ENCODE measurements at places on chromosomes 5 and 9. TPM values are rescaled to one million over a fixed set of nuclear protein-coding genes. Genes with fewer than 3 reads are reported as not detected.

DNA sequence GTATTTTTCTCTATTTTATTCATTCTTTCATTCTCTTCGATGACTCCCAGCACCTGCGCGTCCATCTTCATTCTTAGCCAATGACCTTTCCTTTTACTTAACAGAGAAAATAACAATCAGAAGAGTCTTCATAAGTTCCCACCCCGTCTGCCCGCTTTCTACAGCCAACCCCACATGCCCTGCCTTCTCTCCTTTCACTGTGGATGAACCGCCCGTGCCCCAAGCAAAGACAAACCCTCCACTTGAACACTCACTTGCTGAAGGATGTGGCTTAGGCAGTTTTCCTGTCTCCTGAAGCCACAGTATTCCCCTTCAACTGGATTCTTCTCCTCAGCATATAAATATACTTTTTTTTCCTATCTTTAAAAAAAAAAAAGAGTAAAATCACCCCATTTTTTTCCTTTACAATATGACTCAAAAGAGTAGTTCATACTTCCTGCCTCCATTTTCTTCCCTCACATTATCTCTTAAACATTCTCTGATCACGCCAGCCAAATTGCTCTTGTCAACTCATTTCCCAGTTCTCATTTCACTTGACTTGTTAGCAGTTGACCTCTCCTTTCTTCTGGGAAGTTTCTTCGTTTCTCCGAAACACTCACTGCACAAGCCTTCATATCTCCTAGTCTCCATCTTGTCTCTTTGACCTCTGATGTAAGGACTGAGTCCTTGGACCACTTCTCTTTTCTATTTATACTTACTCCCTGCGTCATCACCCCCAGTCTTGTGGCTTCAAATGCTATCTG, 11.1 kb downstream of the NIPSNAP3B start:
- no peaks in the 10 kb centered on the region for H3K27me3 ChIP-seq
- no peak overlapping the region for H3K4me3 ChIP-seq
- peaks cover 6% of the 10 kb centered on the region for H3K4me1 ChIP-seq
- no peaks in the 10 kb centered on the region for H3K36me3 ChIP-seq
- H3K27ac ChIP-seq = no peak overlapping the region

DNA sequence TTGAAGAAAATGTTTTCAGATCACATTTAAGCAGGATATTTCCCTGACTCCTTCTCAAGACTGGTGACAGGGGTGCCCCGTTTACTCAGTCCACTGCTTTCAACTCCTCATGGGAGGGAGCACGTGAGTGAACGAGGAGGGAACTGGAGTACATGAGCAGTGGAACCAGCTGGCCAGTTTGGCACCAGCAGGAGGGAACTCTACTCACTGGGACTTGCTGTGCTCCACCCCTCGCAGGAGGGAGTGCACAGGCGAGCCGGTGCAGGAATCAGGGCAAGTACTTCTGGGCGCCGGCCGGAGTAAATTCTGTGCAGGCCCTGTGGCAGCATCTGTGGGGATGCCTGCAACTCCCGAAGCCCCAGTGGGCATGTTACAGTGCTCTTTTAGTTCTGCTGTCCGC, 1941.1 kb upstream of the C9orf72 start:
- no peaks in the 10 kb centered on the region for H3K4me1 ChIP-seq
- H3K4me3 ChIP-seq = no peak overlapping the region
- H3K27me3 ChIP-seq = no peaks in the 10 kb centered on the region
- H3K27ac ChIP-seq = no peak overlapping the region
- no peak for DNase-seq

DNA sequence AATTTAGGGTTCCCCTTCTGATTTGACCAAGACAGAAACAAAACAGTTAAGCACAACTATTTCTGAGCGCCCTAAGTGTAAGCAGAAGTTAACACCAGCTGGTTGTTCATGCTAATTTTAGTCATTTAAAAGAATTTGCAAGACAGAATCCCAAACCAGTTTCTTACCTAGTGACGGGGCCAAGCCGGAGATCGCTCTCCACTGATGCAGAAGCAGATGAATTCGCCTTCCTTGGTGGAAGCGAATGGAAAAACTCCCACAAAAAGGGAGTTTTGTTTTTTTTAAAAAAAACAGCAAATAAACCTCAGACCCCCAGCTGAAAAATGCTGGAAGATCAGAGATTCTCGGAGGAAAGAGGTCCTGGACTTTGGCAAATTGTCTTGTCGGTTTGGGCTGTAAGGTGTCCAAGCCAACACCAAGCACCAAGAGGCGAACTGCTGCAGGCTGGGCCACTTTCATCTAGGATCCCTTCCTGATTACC, 47.4 kb upstream of the GLDC start:
- no peak for DNase-seq
- H3K36me3 ChIP-seq = no peaks in the 10 kb centered on the region
- no peaks in the 10 kb centered on the region for H3K4me1 ChIP-seq
- H3K27ac ChIP-seq = no peak overlapping the region
- no peaks in the 10 kb centered on the region for H3K27me3 ChIP-seq

DNA sequence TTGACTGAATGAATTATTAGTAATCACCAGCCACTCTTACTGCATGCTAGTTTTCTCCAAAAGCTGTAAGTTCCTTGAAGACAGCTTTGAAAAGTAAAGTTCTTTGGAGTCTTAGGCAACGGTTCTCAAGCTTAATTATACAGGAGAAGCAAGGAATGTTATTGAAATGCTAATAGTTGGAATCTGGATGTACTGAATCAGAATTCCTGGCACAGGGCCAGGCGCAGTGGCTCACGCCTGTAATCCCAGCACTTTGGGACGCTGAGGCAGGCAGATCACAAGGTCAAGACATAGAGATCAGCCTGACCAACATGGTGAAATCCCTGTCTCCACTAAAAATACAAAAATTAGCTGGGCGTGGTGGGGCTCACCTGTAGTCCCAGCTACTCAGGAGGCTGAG, 33.4 kb downstream of the GRIA1 start:
- no peak overlapping the region for H3K4me3 ChIP-seq
- no peaks in the 10 kb centered on the region for H3K36me3 ChIP-seq
- DNase-seq = peak; percentile 90
- peaks cover 21% of the 10 kb centered on the region for H3K4me1 ChIP-seq
- H3K27me3 ChIP-seq = no peaks in the 10 kb centered on the region

DNA sequence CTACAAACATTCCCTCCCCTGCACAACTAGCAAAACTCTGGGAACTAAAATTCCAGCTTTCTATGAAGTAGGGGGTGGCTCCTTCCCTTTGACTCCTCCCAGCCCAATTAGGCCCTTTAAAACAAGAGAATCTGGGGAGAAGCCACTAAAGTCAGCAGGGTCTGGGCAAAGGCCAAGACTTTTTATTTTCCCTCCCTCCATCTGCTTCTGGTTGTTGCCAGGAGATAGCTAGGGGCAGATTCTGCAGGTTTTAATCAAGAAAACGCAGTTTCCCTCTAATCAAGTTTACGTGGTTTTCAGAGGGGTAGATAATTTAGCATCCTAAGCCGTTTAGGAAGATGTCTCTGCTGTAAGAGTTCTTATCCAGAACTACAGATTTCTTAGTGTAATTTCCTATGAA, 114.5 kb upstream of the CDH6 start:
- no peak overlapping the region for H3K27ac ChIP-seq
- H3K4me1 ChIP-seq = no peaks in the 10 kb centered on the region
- no peak overlapping the region for H3K4me3 ChIP-seq
- H3K27me3 ChIP-seq = no peaks in the 10 kb centered on the region
- no peaks in the 10 kb centered on the region for H3K36me3 ChIP-seq
- no peak for DNase-seq

- peak overlapping the region; percentile 83 for H3K27ac ChIP-seq
- H3K4me1 ChIP-seq = peaks cover 52% of the 10 kb centered on the region
- peak overlapping the region; percentile 20 for H3K4me3 ChIP-seq
- no peaks in the 10 kb centered on the region for H3K27me3 ChIP-seq
These were observed 76.1 kb downstream of the TLE1 start for GRCh38 chr9:81613002-81613812.

DNA sequence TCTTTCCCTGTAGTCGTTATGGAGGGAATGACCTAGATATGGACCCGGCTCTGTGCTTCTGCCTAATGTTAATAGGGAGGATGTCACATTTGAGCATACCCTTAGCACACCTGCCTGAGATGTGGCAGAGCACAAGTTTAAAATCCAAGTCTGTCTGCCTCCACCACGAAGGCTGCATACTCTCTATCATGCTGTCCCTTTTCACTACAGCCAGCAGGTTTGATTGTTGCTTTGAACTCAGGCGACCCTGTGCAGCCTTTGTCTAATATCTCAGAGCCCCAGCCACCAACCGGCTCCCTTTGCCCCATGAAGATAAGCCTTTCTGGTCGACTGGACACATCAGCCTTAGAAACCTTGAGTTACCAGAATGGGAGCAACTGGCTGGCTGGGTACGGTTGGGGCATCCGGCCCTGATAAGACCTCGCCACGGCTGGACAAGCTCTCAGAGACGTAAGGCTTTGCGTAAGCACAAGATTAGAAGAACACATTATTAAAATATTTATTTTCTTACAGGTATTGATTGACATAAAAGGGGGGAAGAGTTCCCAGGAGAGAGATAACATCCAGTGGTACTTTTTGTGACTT, 222.0 kb upstream of the TRIM32 start:
- no peaks in the 10 kb centered on the region for H3K36me3 ChIP-seq
- H3K27me3 ChIP-seq = no peaks in the 10 kb centered on the region
- H3K4me1 ChIP-seq = no peaks in the 10 kb centered on the region

DNA sequence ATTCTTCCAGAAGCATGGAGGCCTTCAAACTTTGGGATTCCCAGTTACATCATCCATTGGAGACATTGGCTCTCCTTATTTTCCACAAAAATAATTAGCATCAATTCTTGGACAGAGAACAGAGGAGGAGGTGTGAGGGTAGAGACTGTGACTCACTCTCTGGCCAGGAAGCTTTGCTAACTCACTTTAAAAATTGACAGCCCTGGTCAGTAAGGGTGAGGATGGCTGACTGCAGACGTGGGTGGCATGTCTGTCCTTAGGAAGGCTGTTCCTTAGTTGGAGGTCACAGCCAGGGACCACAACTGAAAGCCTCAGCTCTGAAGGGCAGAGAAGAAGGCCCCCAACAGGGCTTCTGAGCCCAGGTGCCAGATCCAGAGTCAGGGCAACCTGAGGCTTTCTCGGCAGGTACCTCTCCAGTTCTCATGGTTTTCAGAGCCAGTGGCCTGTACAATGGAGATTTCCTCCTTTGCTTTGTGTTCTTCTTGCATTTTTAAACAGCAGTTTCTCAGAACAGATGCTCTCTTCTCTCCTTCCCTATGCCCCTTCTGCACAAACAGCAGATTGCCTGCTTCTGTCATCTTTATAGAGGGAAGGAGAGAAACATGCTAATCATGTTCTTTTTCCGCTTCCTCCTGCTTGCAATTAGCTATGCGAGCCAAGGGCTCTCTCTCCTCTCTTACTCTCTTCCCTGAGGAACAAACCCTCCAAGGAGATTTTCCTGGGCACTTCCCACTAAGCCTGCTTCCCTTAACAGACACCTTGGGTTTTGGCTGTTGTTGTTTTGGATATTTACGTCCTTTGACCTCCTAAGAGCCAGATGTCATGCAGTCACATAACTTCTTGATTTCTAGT, 92.5 kb upstream of the ZNF366 start:
- H3K27ac ChIP-seq = no peak overlapping the region
- no peaks in the 10 kb centered on the region for H3K27me3 ChIP-seq
- no peaks in the 10 kb centered on the region for H3K36me3 ChIP-seq
- no peak for DNase-seq
- peaks cover 21% of the 10 kb centered on the region for H3K4me1 ChIP-seq

DNA sequence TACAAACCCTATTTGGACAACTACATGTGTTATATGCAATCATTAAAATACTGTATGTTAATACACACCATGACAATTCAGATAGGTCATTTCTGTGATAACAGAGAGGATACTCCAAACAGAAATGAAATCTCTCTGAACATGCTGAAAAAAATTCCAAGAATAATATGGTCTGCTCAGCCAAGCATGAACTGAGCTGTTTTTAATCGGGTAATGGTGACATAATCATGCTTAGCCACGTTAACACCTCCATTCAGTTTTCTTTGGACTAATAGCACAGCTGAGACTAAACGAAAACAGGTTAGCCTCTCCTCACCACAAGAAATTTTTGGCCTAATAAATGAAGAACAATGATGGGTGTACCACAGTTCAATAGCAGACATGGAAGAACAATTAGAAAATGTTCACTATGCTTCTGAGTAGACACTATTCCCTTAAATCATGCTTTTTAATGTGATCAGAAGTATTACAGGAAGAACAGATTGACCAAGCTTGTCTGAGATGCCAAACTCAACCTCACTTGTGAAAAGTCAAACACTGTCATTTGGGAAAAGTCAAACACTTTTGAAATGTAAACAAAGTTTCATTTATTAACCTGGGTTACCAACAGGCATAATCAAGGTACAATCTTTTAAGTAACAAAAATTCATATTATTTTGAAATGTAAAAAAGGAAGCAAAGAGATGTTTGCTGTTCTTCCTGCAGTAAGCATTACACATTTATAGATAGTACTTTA, 19.4 kb downstream of the RAB14 start:
- H3K27ac ChIP-seq = no peak overlapping the region
- peaks cover 64% of the 10 kb centered on the region for H3K4me1 ChIP-seq
- no peak overlapping the region for H3K4me3 ChIP-seq
- no peaks in the 10 kb centered on the region for H3K36me3 ChIP-seq
- no peaks in the 10 kb centered on the region for H3K27me3 ChIP-seq

GRCh38 chr5:133980652-133981051, 12.2 kb upstream of the C5orf15 start:
- peaks cover 15% of the 10 kb centered on the region for H3K4me1 ChIP-seq
- H3K36me3 ChIP-seq = peaks cover 90% of the 10 kb centered on the region
- H3K4me3 ChIP-seq = no peak overlapping the region
- H3K27ac ChIP-seq = no peak overlapping the region

GRCh38 chr9:110104261-110104809, 103.6 kb downstream of the C9orf152 start:
- peaks cover 49% of the 10 kb centered on the region for H3K4me1 ChIP-seq
- no peaks in the 10 kb centered on the region for H3K27me3 ChIP-seq
- no peak overlapping the region for H3K4me3 ChIP-seq
- no peak for DNase-seq

- H3K4me1 ChIP-seq = no peaks in the 10 kb centered on the region
- no peak for DNase-seq
- no peak overlapping the region for H3K27ac ChIP-seq
- no peaks in the 10 kb centered on the region for H3K36me3 ChIP-seq
- no peak overlapping the region for H3K4me3 ChIP-seq
These were observed 423.7 kb upstream of the ST8SIA4 start for GRCh38 chr5:101326766-101327165.

The KIF4B gene
- total RNA-seq = under 0.01 TPM

The SLC31A1 gene
- 10.8 TPM for total RNA-seq

The IFNB1 gene
- total RNA-seq = not detected

The ENTREP1 gene
- 20.2 TPM for total RNA-seq

The DYNC2I2 gene
- total RNA-seq = 28.7 TPM

The CDC20B gene
- total RNA-seq = not detected

The C5orf24 gene
- total RNA-seq = 54.0 TPM

The ADGRV1 gene
- total RNA-seq = 0.42 TPM

All from esophagus muscularis mucosa (tissue), 4 donors.